ENCODE measurements at places on chromosomes 1 and 21.

DNA sequence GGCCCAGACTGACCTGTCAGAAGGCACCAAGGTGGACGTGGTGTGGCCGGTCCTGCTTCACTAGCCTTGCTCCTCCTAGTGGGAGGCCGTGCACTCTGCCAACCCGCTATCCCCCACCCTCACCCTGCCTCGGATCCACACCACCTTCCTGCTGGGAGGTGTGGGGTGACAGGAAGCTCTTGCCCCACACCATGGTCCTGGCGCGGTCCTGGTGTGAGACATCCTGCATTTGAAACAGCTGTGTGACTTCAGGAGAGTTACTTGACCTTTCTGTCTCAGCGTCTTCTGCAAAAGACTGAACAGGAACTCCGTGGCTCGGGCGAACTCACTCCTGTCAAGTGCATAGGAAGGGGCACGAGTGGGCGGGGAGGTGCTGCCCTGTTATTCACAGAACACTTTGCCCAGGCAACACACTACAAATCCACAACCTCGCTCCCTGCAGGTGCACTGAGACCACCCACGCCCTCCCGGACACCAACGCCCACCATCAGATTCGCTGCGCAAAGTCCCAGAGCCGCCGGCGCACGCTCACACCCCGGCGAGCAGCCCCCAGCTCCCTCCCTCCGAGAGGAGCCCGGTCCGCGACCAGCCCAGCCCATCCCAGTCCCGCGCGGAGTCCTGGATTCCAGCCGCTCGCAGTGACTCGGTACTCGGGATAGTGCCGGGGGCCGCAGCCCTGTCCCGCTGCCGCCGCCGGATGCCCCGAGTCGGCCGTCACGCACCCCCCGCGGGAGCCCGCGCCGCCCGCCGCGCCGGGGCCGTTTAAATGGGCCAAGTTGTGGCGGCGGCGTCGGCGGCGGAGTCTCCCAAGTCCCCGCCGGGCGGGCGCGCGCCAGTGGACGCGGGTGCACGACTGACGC, at the start of gene SAMD11:
Gene SAMD11 (plus strand): TSS at position 793 of the 860 bp plus-strand sequence. CDS start 509 bp downstream, outside the sequence.
- peak; percentile 55 for DNase-seq

DNA sequence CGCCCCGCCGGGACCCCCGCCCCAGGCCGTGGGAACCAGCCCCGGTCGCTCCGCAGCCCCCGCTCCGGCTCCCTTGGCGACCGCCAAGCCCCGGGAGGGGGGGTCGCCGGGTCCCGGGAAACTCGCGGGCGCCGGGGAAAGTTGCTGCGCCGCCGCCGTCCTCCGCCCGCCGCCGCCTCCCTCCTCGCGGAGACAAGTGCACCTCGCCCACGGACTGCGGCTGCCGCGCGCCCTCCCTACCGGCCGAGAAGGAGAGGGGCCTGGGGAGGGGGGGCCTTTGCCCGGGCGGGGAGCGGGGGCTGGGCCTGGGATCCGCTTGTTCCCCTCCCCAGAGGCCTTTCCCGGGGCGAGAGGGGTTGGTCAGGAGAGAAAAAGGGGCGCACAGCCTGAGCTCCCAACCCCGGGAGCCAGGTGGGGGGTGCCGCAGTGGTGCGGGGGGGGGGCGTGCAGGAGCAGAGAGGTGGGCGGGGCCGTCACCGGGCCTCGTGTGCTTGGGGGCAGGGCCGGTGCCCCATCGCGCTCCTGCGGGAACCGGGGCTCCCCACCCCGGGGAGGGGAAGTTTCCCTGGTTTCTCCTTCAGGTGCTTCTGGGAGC, 592 bp downstream of the AGRN start:
- DNase-seq = no peak

- DNase-seq = no peak
Observed at GRCh38 chr1:183070234-183070922, 47.2 kb downstream of the LAMC1 start.

- DNase-seq = no peak
Observed at GRCh38 chr1:99728494-99729235, 37.8 kb downstream of the FRRS1 start.

DNA sequence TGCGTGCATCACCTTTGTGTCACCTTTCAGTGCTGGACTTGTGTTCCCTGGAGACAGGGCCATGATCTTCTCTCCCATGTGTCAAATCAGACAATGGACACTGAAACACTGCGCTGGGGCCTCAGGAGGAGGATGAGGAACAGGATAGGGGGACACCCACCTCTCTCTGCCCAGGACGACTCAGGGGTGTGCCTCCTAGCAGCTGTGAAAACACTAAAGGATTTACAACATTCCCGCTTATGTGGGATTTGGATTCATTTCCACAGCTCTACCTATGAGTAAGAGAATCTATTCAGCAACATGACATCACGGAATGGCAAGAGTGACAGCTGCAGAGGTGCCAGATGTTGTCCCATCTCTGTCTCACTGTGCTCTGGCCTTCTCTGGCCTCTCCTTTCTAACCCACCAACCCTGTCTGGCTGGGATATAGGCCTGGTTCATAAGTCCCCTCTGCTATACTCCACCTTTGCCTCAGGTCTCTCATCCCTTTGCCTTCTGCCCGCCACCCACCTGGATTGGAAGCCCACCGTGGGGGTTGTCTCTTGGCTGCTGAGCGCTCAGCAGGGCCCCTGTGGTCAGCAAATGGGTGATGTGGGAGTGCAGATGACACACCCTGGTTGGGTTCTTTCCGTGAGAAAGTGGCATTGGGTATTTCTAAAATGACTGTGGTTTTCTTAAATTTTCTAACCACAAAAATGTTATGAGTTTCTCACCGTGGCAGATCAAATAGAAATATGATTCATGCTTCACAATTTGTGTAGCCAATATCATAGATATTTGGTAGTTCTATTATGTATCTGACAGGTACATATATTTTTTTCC, 47.1 kb upstream of the TLR5 start:
- DNase-seq = peak; percentile 33

DNA sequence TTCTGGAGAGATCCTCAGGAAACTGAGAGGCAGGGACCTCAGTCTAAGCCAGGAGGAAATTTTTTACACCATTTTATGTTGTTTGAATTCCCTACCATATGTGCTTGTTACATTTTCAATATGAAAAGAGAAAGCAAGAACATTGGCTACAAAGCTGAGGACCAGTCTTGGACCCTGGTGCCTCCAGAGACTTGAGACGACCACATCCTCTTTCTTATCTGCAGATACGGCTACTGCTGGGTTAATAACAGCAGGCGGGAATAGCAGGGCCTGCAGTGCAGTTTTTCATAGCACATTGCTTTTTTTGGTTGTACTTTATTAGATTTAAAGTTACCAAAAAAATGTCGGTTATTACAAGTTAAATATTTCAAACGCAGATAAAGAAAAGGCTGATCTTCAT, 3.9 kb downstream of the KDM4A start:
- no peak for DNase-seq

DNA sequence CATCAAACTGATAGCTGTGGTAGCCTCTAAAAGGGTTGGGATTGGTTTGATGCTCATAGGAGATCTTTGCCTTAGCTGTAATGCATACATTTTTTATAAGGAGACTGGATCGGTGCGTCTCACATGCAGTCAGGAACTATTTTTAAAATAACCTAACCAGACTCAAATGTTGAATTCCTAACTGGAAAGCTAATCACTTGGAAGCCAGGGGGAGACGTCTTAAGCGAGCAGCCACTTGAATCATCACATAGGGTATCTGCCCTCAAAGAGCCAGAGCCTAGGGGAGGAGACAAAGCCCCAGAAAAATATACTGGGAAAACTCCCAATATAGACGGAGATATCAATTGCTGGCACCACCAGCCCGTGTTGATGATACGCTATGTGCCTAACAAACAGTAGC, 61.7 kb upstream of the PUM1 start:
- no peak for DNase-seq

DNA sequence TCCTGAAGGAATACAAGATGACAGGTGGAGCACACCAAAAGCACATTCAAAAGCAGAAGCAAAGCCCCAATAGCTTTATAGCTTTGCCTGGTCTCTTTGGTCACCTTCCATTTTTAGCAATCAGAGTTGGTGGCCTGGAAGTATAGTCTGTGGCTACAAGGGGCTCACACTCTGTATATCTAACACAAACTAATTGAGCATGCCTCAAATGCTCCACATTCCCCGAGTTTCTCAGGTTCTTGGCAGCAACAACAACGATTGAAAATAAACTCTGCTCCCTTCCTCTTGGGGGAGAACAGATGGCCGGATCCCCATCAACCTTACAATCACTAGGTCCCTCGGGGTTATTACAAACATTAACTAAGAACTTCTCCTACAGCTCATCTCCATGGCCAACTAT, 24.9 kb upstream of the TADA1 start:
- DNase-seq = no peak

GRCh38 chr1:232368821-232369321, 261.1 kb downstream of the SIPA1L2 start:
- DNase-seq = no peak

- no peak for DNase-seq
Observed at GRCh38 chr1:29227511-29227910, 3.2 kb downstream of the MECR start.

GRCh38 chr21:16117851-16118590, 388.2 kb downstream of the USP25 start:
- no peak for DNase-seq

GRCh38 chr1:161162052-161162451, 2.8 kb downstream of the USP21 start:
- DNase-seq = no peak

GRCh38 chr1:29830383-29830782, 594.1 kb downstream of the PTPRU start:
- DNase-seq = no peak

DNA sequence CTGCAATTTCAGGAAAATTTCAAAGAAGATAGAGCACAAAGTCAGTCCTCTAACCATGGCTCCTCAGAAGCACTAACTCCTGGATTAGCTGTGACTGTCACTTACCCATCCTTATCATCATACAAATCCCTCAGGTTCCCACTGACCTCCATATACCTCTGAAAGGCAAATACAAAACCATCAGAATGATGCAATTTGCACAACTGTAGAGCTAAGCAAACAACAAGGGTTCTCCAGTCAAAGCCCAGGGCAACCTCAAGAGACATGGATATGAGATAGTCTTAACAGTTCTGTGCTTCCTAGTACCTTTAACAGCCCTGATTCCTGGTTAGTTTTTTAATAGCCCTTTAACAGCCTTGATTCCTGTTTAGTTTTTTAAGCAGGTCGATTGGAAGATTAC, 2.1 kb downstream of the SF3A3 start:
- DNase-seq = no peak

GRCh38 chr1:158564608-158565007, 5.8 kb downstream of the OR6P1 start:
- DNase-seq = no peak

- DNase-seq = no peak
Observed at GRCh38 chr1:34690269-34690668, 64.6 kb upstream of the GJB5 start.

- DNase-seq = no peak
Observed at GRCh38 chr1:56439610-56440264, 139.6 kb downstream of the PLPP3 start.

- DNase-seq = no peak
Observed at GRCh38 chr1:160541622-160542302, 18.7 kb upstream of the SLAMF6 start.

DNA sequence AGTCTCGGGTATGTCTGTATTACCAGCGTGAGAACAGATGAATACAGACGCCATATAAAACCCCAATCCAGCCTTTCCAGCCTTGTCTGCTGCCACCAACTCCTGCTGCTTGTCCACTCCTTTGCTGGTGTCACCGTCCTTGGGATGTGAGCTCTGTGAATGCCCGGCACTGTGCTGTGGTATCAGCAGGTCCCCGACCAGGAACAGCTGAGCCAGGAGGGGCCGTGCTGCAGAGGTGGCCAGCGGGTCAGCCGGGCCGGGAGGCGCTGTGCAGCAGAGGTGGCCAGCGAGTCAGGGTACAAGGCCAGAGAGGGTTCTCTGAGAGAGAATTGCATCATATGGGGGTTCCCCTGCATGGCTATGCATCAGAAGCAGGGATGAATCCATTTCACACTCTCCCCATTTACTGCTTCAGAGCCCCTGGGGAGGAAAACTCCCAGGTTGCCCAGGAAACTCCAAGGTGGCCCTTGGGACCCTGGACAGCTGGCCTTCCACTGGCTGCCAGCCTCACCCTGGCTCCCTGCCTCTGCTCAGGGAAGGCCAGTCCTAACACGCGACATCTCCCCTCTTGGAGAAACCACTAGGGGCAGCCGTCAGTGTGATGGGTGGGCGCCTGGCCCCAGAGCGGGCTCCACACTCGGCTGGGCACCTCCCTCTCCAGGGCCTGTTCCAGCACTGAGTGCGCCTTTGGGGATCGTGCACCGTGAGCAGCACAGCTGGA, 122.4 kb upstream of the COL6A1 start:
- no peak for DNase-seq

DNA sequence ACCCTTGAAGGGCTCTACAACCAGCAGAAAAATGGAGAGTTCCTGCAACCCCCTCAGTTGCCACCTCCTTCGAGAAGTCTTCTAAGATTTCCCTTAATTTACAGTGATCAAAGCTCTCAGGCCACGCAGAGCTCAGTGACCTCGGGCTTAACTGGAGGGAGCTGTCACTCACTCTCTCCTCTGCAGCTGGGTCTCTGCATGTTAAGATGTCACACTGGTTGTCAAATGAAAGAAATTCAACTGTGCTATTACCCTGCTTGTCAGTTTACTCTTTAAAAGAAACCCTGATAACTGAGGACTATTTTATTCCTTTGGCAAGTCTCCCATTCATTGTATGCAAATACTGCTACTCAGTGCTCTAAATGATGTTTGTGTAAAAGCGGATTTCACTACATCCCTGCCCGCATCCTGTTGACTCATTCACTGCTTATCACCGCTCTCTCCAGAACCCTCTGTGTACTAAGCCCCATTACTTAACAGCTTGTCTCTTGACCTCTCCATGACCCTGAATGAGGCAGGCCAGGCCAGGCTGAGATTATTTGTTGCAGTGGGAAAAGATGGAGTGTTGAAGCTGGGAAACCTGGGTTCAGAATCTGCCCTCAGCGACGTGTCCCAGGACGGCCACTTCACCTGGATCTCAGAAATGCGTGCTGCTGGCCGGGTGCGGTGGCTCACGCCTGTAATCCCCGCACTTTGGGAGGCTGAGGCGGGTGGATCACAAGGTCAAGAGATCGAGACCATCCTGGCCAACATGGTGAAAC, 13.7 kb downstream of the DHRS3 start:
- DNase-seq = peak; percentile 63

- DNase-seq = no peak
Observed at GRCh38 chr1:170929412-170929834, 5.9 kb upstream of the MROH9 start.

DNA sequence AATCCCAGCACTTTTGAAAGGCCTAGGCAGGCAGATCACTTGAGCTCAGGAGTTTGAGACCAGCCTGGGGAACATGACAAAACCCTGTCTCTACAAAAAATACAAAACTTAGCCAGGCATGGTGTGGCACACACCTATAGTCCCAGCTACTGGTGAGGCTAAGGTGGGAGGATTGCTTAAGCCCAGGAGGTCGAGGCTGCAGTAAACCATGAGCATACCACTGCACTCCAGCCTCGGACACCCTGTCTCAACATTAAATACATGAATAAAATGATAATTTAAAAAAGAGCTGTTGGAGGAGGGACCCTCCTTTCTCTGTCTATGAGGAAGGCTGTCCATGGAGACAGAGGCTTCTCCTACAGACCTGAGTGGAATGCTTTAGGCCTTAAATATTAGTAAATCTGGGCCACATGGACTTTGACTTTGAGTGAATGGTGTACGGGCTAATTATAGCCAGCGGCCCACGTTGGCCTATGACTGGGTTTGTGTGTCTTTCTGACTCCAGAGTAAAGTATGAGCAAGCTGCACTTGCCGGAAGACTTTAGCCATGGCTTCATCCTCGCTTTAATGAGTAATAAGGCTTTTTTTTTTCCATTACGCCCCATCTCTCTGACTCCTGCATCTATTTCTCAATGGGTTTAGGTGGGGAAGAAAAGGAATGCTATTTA, 21.3 kb downstream of the RAB3B start:
- no peak for DNase-seq
